ENCODE measurements at places on chromosomes 11 and 22.

GRCh38 chr11:65445604-65446445 lies 23.2 kb downstream of the NEAT1 start:
- DNase-seq, result peak; percentile 55

- no peak for DNase-seq
These were observed 59.7 kb upstream of the CYP2D6 start for GRCh38 chr22:42190274-42190673.

- no peak for DNase-seq
These were observed 29.4 kb downstream of the SHISA8 start for GRCh38 chr22:41885516-41885915.

- DNase-seq, result no peak
These were observed 23.4 kb upstream of the PKNOX2 start for GRCh38 chr11:125141178-125141577.

DNA sequence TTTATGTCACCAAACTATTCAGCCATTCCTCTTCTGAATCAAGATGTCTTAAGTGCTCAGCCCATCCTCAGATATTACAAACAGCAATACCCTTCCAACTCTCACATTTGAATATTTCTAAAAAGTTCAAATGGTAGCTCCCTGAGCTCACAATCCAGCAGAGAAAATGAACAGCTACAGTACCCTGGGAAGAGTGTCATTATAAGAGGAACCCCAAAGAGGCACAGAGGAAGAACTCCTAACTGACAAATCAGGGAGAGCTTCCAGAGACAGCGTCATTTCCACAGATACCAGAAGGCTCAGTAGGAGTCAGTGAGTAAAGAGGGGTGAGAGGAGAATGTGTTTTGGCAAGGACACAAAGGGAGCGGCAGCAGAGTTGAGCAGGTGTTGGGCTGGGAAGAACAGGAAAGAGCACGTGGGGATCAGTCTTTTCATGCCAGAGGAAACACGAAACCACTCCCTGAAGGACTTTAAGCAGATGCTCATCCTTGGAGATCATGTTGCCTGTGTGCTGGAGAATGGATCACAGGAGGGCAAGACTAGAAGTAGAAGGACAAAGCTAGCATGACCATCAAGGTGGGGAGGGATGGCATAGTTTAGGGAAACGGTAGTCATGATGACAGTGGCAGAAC lies 4.3 kb downstream of the CLTCL1 start:
- no peak for DNase-seq

GRCh38 chr22:39534591-39535356 lies 2.2 kb upstream of the RPS19BP1 start:
- peak; percentile 86 for DNase-seq

GRCh38 chr11:70226183-70226582 lies 23.1 kb downstream of the FADD start:
- no peak for DNase-seq

- no peak for DNase-seq
These were observed 23.9 kb downstream of the SLC22A12 start for GRCh38 chr11:64614917-64615316.

DNA sequence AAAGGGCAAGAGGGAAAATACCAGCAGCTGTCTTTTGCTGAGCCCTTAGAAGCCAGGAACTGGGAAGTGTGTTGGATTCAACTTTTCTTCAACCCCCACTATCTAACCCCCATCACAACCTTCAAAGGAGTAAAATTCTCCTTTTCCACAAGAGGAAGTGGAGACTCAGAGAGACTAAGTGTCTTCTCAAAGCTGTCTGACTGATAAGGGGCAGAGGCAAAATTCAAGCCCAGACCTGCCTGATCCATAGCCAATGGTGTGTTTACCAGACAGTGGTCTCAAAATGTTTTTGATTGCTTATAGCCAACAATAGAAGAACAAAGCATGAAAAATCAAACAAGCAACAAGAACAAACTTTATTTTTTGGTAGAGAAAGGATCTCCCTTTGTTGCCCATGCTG lies 707.0 kb downstream of the NTM start:
- no peak for DNase-seq

DNA sequence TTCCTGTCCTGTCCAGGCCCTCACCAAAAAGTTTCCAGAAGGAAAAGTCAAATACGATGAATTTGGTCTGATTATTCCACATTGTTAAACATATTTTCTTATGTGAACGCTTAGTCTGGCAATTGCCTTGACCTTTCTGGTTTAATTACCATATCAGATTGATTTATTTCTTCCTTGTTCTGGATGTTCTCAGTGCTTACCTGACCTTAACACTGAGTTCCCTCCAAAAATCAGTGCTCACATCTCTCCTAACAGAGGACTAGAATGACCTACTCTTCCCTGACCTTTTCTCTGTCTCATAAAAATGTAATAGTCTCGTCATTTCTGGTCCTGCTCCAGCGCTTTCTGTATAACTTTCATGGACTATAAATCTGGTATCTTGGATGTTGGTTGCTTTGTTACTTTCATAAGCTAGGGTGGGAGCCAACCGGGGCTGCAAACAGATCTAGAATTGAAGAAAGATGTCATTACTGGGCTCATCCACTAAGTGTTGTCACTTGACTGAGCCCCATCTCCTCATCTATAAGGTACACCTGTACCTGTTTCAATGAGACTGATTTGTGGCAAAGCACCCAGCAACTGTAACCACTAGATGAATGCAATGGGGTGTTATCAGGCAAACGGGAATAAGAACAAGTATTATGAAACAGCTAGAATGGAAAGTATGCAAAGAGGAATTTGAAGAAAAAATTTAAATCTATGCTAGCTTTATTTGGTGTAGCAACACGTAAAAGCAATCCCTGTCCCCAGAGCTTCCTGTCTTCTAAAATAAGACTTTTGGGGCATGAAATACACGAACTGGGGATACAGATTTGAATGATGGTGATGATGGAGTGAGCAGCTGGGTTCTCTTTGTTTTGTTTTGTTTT lies 2.4 kb downstream of the FADS2 start:
- DNase-seq, result no peak

All from foreskin fibroblast (primary cell).